ENCODE measurements at places on chromosomes 2 and 18. TPM values are rescaled to one million over a fixed set of nuclear protein-coding genes. Genes with fewer than 3 reads are reported as not detected.

- DNase-seq, result no peak
These were observed 10.6 kb upstream of the PAX3 start for GRCh38 chr2:222309361-222309760.

GRCh38 chr2:44545005-44545404 lies 183.3 kb downstream of the CAMKMT start:
- no peak for DNase-seq

DNA sequence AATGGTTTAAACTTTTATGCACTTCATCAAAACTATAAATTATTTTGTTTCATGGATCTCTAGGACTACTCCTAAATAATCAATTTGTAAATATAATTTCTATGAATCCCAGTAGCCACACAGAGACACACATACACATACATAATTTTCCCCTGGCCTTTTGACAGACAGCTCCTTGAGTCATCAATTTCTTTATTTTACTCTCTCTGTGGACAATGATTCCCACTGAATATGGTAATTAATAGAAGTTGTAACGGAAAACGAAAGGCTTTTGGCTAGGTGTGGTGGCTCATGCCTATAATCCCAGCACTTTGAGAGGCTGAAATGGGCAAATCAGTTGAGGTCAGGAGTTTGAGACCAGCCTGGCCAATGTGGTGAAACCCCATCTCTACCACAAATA lies 235.1 kb downstream of the EPHA4 start:
- DNase-seq, result no peak

- DNase-seq, result no peak
These were observed 43.0 kb upstream of the KCNJ3 start for GRCh38 chr2:154655499-154655898.

DNA sequence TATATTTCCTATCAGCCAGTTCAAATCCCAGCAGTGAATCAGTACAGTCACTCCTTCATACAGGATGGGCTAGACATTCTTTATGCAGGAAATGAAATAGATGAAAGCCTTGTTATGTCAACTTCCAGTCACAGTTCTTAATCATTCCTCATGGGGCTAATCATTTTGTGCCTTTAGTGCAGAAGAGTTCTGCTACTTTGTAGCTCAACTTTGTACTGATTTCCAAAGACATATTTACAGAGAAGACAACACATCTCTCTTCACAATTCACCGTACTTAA lies 593.9 kb upstream of the NETO1 start:
- no peak for DNase-seq

GRCh38 chr2:144131042-144131441 lies 388.9 kb downstream of the ZEB2 start:
- DNase-seq, result no peak

- DNase-seq, result no peak
These were observed 586.3 kb downstream of the TDRD15 start for GRCh38 chr2:21710031-21710430.

TMEM163 gene
- total RNA-seq, result 2.4 TPM
